Urinary bladder (tissue), 4 donors: ENCODE measurements at places on chromosomes 6 and 20.

GRCh38 chr6:30769853-30770524 is 25.6 kb upstream of the IER3 start:
- no peak for DNase-seq

GRCh38 chr6:153150752-153151440 is 19.8 kb upstream of the RGS17 start:
- no peak for DNase-seq

GRCh38 chr6:13873288-13874190 is 51.2 kb upstream of the RNF182 start:
- peak; percentile 45 for DNase-seq

- no peak for DNase-seq
Observed at GRCh38 chr6:125662296-125662695, 87.1 kb upstream of the HEY2 start.

- DNase-seq: no peak
Observed at GRCh38 chr6:144778773-144779492, 493.8 kb downstream of the UTRN start.

DNA sequence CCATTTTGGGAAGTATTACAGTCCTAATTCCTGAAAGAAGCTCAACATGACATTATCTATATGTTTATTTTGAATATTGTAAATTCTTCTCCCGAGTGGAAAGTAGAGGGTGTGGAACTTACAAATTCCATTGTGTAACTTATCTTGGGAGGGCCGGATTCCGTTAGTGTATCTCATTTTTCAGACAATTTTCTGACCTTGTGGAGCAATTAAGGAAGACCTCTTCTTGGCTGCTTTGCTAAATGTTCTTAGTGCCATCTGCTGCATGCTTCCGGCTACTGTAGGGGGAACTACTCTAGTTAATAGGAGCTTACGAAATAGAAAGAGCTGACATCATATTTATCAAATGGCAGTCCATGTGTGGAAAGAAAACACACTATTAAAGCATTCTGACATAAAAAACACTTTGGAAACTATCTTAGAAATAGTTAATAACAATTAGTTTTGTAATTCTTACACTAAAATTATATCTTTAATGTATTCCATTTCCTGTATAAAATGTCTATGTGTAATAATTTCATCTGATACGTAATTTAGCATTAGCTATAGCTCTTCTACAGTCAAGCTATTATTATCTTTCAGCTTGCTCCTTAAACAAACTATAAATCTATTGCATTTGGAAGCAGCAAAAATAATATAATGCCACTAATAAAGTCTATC is 41.5 kb upstream of the KCNQ5 start:
- no peak for DNase-seq

DNA sequence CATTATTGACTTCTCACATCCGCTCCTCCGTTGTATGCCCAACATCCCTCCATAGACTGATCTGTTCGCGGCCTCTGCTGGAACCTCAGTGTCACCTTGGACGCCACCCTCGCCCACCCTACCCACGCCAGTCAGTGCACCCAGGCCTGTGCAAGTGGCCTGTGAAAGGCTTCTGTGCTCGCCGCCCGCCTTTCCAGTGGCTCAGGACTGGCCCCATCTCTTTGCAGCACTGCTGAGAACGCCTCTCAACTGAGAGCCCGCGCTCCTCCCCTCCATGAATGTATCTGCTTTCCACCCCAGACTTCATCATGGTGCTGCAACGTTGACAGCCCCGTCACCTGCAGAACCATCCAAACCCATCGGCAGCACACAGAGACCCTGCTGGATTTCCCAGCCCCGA is 227.3 kb upstream of the QKI start:
- DNase-seq: no peak

DNA sequence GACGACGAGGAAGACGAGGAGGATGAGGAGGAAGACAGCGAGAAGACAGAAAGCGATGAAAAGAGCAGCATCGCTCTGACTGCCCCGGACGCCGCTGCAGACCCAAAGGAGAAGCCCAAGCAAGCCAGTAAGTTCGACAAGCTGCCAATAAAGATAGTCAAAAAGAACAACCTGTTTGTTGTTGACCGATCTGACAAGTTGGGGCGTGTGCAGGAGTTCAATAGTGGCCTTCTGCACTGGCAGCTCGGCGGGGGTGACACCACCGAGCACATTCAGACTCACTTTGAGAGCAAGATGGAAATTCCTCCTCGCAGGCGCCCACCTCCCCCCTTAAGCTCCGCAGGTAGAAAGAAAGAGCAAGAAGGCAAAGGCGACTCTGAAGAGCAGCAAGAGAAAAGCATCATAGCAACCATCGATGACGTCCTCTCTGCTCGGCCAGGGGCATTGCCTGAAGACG is 116.9 kb downstream of the TMEM242 start:
- DNase-seq: no peak

- no peak for DNase-seq
Observed at GRCh38 chr20:34915131-34915530, 38.7 kb downstream of the ACSS2 start.

- DNase-seq: no peak
Observed at GRCh38 chr6:5270093-5270680, 8.9 kb downstream of the FARS2 start.

DNA sequence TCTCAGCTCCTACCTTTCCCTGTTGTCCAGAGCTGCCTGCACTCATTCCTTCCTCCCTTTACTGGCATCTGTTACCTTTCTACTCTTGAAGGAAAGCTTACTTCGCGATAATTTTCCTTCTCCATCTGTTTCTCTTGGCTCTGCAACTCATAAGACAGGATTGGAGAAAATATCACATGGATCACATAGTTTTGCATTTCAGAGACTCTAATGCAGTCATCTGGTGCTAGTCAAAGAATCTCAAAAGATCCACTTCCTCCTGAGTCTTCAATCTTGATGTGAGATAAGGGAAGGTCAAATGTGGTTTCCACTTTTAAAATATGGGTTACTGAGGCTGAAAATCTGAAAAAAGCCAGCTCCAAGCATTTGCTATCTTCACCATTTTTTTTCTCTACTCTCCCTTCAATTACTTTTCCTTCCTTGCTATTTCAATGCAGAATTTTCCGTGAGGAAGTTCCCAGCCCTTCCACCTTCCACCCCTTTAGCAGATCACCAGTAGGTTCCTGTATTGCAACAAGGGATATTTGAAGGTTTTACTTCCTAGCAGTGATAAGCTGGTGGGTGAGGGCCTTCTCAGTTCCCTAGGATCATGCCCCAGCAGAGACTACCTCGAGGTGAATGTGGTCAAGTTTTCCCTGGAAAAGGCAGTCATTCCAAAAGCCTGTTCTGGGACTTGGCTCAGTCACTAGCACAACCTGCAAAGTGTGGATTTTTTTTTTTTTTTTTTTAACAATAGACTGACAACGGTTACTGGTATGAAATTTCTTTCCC is 62.8 kb upstream of the LRRC1 start:
- no peak for DNase-seq

DNA sequence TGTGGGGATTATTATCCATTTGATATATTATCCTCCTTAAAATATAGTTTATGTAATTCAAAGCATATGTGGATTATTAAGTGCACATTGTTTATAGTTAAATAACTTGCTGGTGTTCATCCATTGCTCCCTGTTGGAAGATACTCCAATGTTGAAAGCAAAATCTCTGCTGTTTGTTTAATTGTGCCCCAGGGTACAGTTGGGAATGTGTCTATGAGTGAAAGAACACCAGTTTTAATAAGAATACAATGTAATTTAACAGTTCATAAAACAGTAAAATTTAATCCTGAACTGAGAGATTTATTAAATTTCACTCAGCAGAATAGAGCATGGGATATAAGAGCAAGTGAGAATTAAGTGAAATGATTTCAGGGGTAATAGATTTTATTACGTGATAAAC is 364.9 kb downstream of the GRIK2 start:
- DNase-seq: no peak

- DNase-seq: peak; percentile 70
Observed at GRCh38 chr6:35016502-35017321, 124.4 kb downstream of the TCP11 start.

GRCh38 chr6:159121486-159121885 is 47.7 kb upstream of the FNDC1 start:
- DNase-seq: no peak

DNA sequence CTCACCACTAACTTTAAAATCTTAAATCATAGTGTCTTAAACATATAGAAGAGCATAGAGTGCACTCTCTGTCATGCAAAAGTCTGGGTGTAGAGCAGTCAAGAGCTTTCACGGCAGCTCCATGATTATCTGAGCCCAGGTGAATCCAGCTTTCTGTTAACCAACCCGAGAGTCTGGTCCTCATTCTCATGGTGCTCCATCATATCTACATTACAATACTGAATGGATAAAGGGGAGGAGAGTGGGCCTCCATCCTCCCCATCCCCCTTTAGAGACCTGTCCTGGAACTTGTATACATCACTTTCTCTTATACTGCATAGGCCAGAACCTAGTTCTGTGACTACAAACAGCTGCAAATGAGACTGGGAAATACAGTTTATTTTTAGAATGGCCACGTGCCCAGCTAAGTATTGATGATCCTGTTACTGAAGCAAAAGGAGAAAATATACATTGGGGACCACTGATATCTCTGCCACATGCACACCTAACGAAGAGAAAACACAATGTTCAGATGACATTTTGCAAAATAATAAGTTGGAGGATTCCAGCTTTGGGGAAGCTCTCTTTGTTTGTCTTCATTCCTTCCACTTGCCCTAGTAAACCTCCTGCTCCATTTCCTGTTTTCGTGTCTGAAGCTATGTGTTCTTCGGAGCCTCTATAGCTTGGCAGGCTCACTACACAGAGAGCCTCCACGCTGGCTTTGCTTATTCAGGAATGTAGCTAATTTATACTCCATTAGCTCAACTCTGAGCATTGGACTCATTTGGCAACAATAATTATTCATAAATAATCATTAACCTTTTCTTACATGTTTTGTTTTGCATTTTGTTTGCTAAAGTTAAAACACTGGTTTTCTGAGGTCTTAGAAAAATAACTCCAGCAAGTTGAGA is 110.1 kb downstream of the IYD start:
- no peak for DNase-seq

- DNase-seq: no peak
Observed at GRCh38 chr20:17611540-17612286, 41.8 kb downstream of the DSTN start.

GRCh38 chr6:43278524-43279078 is 19.5 kb upstream of the SLC22A7 start:
- no peak for DNase-seq

DNA sequence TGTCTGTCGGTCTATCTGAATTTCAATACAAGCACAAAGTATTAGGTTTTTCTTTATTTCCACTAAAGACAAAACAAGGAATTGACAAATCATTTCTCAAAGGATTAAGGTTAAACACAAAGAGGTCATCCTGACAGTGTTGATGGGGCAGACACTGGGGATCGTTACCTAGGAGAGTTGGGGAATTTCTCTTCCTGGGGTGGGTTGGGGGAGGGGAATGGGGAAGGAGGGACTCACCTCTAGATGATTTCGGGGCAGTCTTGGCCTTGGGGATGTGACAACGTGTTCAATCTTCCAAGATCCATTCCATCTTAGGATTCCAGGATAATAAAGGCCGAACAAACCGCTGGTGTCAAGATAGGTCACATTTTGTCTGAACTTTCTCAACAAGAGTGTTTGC is 35.4 kb upstream of the FOXA2 start:
- DNase-seq: no peak

- DNase-seq: no peak
Observed at GRCh38 chr6:14704383-14705271, 541.2 kb upstream of the JARID2 start.

DNA sequence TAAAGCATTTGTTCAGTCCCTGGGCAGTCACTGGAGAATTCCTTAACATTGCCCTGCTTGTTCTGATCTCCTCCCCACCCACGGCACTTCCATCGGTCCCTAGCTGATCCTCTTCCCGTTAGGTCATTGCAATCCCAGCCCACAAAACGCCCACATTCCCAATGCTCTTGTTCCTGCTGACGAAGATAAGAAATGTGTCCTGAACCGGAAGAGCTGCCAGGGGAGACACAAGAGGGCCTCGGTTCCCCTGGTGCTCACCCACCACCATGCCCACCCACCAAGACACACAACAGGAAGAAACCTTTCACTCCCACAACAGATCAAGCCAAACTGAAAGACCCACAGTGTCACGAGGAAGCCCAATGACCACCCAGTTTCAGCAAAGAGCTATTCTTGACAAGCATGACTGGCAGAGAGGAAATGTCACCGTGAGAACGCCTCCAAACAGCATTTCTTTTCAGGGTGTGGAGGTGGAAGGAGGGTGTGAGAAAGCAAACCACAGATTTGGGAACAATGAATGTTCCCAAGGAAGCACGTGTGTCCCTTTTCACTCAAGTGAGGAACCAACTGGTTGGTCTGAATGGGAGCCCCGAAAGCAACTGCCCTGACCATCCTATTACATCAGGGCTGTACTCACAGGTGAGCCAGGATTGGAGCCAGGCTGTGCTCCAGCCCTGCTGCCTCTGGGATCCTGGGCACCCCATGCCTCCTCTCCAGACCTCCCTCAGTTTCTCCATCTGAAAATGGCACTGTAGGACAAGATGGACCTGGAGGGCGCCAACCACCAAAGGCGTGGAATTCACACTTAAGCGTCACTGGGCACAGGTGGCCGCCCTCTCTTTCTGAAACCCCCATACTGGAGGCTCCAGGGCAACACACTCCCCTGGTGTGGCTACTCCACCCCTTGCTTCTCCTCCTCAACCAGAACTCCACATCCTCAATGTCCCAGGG is 97.5 kb downstream of the ZMYND8 start:
- DNase-seq: no peak

DNA sequence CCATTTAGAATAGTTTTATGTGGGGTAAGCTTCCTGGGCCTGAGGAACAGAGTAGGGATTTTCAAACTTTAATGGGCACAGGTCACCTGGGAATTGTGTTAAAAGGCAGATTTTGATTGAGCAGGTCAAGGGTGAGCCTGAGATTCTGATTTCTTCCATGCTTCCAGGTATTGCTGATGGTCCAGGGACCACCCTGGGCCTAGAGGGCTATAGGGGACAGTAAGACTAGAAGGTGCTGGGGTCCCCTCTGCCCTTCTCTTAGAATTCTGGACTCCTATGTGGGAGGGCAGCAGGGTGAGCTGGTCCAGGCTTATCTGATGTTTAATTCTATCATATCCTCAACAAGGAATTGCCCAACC is 2.6 kb downstream of the DDR1 start:
- no peak for DNase-seq

GRCh38 chr20:46267108-46268105 is 40.9 kb downstream of the CDH22 start:
- no peak for DNase-seq

DNA sequence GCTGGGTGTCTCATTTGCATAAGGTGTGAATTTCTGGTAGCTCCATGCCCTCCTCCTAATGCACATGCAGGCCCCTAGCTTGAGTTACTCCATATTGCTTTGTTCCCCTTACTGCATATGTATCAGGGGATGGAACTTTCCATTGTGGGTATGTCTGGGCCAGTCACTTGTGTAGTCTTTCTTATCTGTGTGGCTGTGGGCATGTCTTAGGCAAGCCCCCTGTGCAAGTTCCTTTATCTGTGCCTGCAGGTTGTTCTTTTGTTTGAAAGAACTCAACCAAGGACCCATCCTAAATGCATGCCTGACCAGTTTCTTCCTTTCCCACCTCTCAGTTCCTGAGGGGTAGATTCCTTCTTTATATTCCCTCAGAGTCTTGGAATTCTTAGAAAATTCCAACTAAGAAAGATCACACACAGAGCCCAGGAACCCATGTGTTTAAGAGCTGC is 23.6 kb downstream of the MBOAT1 start:
- no peak for DNase-seq

GRCh38 chr20:62622178-62622876 is 20.0 kb upstream of the SLCO4A1 start:
- DNase-seq: no peak
